Myocyte (in vitro differentiated cells): ENCODE measurements at places on chromosomes 5 and 9. TPM values are rescaled to one million over a fixed set of nuclear protein-coding genes. Genes with fewer than 3 reads are reported as not detected.

DNA sequence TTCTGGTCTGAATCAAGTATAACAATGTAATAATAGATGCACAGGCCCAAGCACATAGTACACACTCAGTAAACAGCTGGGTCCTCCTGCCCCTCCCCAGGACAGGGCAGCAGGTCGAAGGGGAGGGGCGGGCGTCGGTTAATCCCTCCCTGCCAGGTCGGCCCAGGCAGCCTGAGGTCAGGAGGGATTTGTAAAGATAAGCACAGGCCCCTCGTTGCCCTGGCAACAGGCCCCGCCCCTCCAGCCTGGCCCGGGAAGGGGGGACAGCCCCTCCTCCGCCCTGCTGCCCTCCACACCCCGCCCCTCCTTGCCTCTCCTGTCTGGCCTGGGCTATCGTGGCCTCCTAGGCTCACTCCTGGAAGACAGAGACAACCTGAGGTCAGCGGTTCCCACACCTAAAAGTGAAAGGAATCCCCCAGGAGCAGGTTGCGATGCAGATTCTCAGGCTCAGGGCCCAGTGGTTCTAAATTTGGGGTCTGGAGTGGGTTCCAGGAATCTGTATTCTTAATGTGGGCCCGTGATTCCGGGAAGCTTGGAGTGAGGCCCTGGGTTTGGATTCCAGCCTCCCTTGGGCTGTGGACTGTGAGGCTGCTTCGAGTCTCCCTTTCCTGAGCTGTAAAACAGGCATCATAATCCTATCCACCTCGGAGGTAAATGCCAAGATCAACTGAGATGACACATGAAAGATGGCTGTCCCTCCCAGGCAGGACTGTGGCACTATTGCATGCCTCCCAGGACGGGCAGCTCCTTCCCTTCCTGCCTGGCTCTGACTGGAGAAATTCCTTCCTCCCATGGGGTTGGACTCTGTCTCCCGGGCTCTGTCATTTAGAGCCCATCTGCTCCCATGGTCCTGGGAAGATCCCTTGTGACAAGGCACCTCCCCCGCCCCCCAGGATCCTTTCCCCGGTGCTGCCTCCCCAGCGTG, 4.4 kb downstream of the CRB2 start:
- DNase-seq: no peak

Gene GABRA1
- total RNA-seq: not detected in 2 replicates

- DNase-seq: no peak
These were observed 41.9 kb downstream of the LURAP1L start for GRCh38 chr9:12816656-12817101.

- DNase-seq: no peak
These were observed 15.1 kb upstream of the LCP2 start for GRCh38 chr5:170312666-170313065.

Gene FOXI1
- not detected in 2 replicates for total RNA-seq

GRCh38 chr5:96391921-96392320, 41.1 kb downstream of the PCSK1 start:
- DNase-seq: no peak

DNA sequence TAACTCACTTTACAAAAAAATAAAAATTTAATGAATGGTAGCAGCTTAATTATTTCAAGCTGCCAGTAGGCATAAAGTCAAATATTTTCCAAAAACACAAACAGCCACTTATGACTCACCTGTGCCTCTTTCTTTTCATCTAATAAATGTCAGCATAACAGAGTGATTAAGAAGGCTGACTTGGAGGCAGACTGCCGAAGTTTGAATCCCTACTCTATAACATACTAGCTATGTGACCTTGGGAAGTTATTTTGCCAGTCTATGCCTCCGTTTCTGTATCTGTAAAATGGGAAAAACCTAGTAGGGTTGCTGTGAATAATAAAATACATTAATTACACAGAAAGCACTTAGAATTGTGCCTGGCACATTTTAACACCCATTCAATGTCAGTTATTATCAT, 33.8 kb downstream of the FANCC start:
- no peak for DNase-seq

GRCh38 chr9:128727640-128728248, 3.8 kb upstream of the ZDHHC12 start:
- DNase-seq: no peak

Gene SPATA31C1
- total RNA-seq: not detected in 2 replicates

DNA sequence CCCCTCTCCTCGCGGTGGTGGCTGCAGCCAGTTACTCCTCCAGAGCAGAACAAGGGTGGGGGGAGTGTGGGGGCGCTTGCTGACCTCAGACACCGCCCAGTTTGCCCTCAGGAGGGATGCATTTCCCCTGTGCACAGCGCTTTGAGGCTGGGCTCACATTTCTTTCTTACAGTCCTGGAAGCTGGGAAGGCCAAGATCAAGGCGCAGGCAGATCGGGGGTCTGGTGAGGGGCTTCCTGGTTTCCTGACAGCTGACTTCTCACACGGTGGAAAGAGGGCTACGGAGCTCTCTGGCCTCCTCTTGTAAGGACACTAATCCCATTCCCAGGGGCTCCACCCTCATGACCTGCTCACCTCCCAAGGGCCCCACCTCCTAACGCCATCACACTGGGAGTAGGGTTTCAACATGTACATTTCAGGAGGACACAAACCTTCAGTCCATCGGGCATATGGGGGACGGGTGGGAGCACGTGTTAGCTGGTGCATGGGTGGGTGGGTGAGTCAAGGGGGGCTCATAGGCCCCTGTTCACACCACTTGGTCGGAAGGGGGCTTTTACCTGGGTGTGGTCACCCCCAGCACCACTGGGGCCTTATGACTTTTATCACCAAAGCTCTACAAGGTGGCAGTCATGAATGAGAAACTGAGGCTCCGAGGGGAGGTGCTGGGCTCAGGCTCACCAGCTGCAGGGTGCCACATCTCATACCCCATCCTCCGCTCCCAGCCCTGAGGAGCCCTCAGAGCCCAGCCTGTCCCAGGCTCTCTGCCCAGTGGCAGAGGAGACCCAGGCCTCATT, 7.7 kb upstream of the SCGB3A1 start:
- DNase-seq: no peak

DNA sequence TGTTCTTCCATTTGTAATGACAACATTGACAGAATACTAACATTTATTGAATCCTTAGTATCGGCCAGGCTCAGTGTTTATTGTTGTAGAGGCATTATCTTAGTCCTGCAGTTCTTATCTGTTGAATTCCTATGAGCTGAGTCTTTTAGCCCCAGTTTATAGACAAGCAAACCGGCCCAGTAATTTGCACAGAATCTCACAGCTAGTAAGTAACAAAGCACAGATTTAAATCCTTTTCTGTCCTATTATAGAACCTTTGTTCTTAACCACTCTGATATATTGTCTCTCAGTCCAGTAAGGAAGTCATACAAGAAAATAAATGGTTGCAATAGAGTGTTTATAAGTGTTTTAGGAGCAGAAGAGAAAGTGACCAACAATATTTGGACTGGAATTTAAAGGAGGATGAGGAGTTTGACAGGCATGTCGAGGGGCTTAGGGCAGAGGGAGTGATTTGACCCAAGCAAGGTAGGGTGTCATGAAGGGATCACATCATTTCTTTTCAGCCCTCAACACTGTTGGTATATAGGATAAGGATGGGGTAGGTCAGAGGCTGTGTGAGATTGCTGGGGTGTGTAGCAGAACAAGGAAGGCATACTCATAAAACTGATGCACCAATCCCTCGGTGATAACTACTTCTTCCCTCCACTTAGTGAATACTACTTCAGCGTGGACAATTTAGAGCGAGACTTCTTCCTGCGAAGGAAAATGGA, 39.5 kb downstream of the LARP1 start:
- no peak for DNase-seq

Gene ANKRD33B
- 1.0 and 3.1 TPM in 2 replicates for total RNA-seq

- DNase-seq: no peak
These were observed 223.5 kb upstream of the IL12B start for GRCh38 chr5:159553792-159554191.

Gene RORB
- not detected in 2 replicates for total RNA-seq

DNA sequence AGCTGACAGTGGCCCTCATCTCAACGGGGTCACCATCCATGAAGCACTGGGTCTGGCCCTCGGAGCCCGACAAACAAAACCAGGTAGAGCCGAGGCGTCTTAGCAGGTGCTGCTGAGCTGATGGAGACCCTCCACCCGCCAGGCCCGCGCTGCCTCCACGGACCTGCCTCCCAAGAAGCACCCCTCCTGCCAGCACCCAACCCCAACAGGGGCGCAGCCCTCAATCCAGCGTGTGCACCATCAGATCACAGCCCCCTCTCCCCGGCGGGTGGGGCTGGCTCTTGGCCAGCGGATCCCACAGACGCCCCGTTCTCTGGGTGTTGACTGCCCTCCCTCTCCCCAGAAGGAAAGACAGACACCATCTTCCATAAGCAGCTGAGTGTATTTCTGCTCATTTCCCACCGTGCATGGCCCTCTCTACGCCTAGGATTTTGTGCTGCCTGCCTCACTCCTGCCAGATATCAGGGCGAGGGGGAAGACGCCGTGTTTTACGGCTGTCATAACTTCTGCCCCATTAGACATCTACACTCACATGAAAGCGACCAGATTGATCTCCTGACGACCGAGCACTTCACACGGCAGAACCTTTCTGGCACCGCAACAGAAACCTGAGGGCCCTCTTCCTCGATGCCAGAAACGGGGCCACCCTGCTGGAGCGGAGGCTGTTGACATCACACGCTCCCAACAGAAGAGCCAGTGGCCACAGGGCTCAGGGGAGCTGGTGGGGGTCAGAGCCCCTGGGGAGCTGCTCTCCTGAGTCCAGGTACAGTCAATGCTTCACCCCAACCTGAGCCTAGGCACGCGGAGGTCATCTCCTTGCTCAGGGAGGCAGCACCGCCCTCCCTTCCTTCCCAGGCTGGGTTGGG, 12.4 kb downstream of the NACC2 start:
- DNase-seq: no peak

Gene ANKRD55
- not detected in 2 replicates for total RNA-seq

Gene IL13
- not detected in 2 replicates for total RNA-seq

Gene ZER1
- 47.0 and 54.2 TPM in 2 replicates for total RNA-seq

GRCh38 chr9:130128251-130128650, 44.0 kb upstream of the NCS1 start:
- DNase-seq: peak; percentile 16

- no peak for DNase-seq
These were observed 47.8 kb upstream of the SUSD3 start for GRCh38 chr9:93010704-93011103.

Gene SNCAIP
- 0.21 TPM in 1 of 2 replicates, not detected in the other for total RNA-seq

DNA sequence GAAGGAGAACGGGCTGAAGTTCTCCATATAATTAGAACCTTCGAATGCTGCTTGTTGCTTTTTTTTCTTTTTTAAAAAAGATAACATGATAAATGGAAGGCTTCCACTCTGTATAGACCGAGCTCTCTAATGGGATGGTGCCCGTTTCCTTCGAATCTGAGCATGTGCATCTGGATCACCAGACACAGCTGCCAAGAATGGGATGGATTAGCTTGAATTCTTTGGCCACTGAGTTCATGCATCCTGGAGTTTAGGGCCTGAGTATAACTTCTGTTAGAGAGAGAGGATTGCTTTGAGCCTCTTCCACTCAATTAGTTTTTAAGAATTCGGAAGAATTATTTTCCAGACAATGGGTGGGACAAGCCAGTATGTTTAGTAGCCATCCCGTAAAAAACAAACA, 93.7 kb upstream of the GDNF start:
- DNase-seq: peak; percentile 5

Gene PCDHA4
- 1.2 and 1.4 TPM in 2 replicates for total RNA-seq

Gene CNTFR
- total RNA-seq: 0.05 TPM in 1 of 2 replicates, not detected in the other

Gene LRRC26
- total RNA-seq: not detected in 2 replicates

- DNase-seq: no peak
These were observed 147.7 kb downstream of the GLIS3 start for GRCh38 chr9:4152101-4152600.

DNA sequence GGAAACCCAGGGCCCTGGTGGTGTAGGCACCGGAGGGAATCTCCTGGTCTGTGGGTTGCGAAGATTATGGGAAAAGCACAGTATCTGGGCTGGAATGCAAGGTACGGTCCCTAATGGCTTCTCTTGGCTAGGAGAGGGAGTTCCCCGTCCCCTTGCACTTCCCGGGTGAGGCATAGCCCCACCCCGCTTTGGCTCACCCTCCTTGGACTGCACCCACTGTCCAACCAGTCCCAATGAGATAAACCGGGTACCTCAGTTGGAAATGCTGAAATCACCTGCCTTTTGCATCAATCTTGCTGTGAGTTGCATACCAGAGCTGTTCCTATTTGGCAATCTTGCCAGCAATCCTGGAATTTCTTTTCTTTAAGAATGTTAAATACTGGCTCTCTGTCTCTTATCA, 1429.1 kb downstream of the MAT2B start:
- DNase-seq: no peak

Gene MPDZ
- total RNA-seq: 31.2 and 33.1 TPM in 2 replicates

DNA sequence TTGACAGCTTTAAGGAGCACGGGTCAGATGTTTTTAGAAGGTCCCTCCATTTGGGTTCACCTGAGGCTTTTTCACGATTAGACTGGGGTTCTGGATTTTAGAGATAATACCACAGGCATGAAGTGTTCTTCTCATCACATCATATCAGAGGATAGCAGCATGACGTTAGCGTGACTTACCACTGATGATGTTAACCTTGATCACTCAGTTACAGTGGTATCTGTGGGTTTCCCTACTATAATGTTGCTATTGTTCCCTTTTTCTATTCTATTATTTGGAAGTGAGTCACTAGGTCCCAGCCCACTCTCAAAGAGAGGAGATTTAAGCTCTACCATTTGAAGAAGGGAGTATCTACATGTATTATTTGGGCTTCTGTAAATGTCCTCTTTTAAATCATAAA, 300.0 kb downstream of the MAST4 start:
- DNase-seq: peak; percentile 13

DNA sequence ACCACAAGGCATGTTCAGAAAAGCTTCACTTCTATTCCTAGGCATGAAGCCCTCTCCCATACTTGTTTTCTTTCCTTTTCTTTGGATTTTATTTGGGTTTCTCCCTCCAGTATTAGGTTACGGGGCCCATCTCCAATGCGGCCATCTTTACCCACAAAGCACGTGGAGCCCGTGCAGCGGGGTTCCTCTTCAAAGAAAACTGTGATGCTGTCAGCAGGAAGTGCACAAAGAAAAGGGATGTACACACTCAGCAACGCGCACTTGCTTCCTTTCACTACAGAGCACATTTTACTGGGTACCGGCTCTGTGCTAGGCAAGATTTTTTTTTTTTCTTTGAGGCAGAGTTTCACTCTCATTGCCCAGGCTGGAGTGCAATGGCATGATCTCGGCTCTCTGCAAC, 106.6 kb downstream of the COL23A1 start:
- DNase-seq: no peak

- DNase-seq: no peak
These were observed 447.3 kb upstream of the ARRDC3 start for GRCh38 chr5:91830361-91830953.
